A549 (cell line): ENCODE measurements at places on chromosomes 1 and 21.

GRCh38 chr1:205310976-205311704, 10.4 kb downstream of the NUAK2 start:
- no peak for DNase-seq

- DNase-seq = no peak
These were observed 88.3 kb upstream of the SELENON start for GRCh38 chr1:25711555-25712298.

- no peak for DNase-seq
These were observed 6.9 kb upstream of the ANGPTL3 start for GRCh38 chr1:62590255-62590969.

DNA sequence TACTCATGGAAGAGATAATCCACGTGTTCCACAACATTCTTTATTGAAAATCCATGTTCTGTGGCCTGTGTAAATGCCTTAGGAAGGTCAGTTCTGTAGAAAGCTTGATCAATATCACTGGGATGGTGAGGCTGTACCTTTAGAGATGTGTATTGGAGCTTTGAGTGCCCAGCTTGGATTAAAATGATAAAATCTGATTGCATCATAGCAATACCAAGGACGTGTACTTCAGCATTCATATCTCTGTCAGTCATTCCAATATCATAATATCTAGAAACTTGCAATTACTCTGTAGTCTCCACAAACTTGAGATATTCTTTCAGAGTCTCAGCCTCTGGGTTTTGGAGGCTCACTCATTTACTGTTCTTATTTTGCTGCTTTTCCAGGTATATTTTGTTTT, 31.6 kb downstream of the IFI44 start:
- no peak for DNase-seq

GRCh38 chr1:86542631-86543030, 4.2 kb upstream of the CLCA4 start:
- DNase-seq = no peak

DNA sequence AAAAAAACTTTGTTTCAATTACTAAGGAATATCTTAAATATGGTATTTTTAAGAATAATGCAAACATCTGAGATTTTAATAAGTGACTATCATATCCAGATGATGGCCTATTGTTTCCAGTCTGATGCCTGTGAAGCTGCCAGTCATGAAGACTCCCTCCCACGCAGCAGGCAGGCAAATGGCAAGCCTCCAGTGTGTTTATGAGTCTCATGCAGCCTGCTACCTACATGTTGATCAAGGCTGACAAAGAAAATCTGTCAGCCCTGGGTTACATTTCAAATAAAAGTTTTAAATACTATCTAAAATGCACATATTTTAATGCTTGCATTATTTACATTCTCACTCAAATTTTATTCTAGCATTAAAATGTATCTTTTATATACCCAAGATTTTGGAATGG, 137.6 kb upstream of the RNPC3 start:
- no peak for DNase-seq

DNA sequence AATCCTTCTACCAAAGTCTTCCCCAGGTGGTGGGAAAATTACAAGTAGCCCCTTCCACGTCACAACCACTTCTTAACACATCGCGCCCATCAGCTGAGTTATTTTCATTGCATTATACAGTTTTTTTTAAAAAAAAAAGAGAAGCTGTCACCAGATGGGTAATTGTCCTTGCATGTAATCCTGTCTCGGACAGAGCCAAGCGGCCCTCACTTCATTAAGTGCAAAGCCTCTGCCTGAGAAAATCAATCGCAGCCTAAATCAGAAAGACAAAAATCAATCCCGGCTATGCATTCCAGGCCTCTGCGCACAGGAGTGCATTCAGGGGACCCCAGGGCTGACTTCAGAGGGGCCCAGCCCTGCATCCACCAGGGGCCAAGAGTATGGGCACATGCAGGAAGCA, 538.9 kb downstream of the NPHP4 start:
- no peak for DNase-seq

GRCh38 chr1:213973129-213973528, 14.6 kb upstream of the PROX1 start:
- no peak for DNase-seq

DNA sequence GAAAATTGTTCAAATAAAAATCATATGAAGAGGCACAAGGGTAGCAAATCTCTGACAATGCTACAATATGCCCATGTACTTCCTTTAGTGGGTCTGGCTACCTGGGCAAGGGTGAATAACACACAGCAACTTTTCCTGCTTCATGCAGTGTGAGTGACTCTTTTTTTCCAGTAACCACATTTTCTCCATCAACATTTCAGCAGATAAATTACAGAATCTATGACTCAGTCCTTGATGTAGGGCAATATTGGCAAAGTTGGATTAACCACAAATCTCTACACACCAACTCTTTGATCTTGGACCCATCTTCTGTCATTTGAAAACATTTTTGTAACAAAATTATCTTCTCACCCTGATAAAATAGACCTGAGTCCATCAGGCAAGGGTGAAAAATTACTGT, 31.7 kb downstream of the ERICH3 start:
- DNase-seq = no peak

GRCh38 chr1:156012051-156012817, 8.5 kb downstream of the SSR2 start:
- DNase-seq = no peak
